ENCODE measurements at places on chromosomes 11 and 22.

GRCh38 chr11:59810911-59811259, 307 bp upstream of the MRPL16 start:
- H3K4me1 ChIP-seq, result peaks cover 18% of the 10 kb centered on the region
- DNase-seq, result no peak
- peak overlapping the region; percentile 97 for H3K4me3 ChIP-seq
- no peaks in the 10 kb centered on the region for H3K27me3 ChIP-seq

- H3K27me3 ChIP-seq, result no peaks in the 10 kb centered on the region
- H3K4me1 ChIP-seq, result no peaks in the 10 kb centered on the region
- H3K27ac ChIP-seq, result no peak overlapping the region
- no peaks in the 10 kb centered on the region for H3K36me3 ChIP-seq
- H3K4me3 ChIP-seq, result no peak overlapping the region
- DNase-seq, result no peak
Observed at GRCh38 chr11:45319077-45319476, 32.9 kb upstream of the SYT13 start.

- peaks cover 39% of the 10 kb centered on the region for H3K4me1 ChIP-seq
- DNase-seq, result peak; percentile 78
- peak overlapping the region; percentile 88 for H3K27ac ChIP-seq
- peaks cover 5% of the 10 kb centered on the region for H3K36me3 ChIP-seq
Observed at GRCh38 chr11:66595245-66595904, 2.4 kb downstream of the CCS start.

DNA sequence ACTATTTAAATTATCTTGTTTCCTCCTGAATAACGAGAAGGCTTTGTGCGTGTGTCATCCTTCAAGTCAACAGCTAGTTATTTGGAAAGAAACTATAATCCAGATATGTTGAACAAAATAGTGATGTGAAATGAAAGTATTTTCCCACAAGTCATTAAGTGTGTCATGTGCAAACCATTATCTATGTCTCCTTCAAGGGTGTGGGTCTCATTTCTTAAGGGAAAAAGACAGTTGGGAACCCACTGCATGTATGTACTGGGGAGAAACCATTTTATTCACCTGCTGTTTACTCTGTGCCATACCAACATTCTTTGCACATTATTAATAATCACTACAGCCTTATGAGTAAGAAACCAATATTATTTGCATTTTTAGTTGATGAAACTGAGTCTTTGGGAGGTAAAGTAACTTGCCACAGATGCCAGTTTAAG, 145.3 kb upstream of the CTSC start:
- no peaks in the 10 kb centered on the region for H3K36me3 ChIP-seq
- peaks cover 28% of the 10 kb centered on the region for H3K4me1 ChIP-seq
- H3K4me3 ChIP-seq, result no peak overlapping the region
- DNase-seq, result no peak
- no peaks in the 10 kb centered on the region for H3K27me3 ChIP-seq

- no peaks in the 10 kb centered on the region for H3K4me1 ChIP-seq
- no peaks in the 10 kb centered on the region for H3K27me3 ChIP-seq
- H3K27ac ChIP-seq, result no peak overlapping the region
- H3K36me3 ChIP-seq, result no peaks in the 10 kb centered on the region
- DNase-seq, result no peak
Observed at GRCh38 chr22:43277091-43277490, 66.1 kb downstream of the SCUBE1 start.

- peaks cover 77% of the 10 kb centered on the region for H3K4me1 ChIP-seq
- no peaks in the 10 kb centered on the region for H3K36me3 ChIP-seq
- no peaks in the 10 kb centered on the region for H3K27me3 ChIP-seq
Observed at GRCh38 chr11:44729713-44730112, 3.0 kb downstream of the TSPAN18 start.

DNA sequence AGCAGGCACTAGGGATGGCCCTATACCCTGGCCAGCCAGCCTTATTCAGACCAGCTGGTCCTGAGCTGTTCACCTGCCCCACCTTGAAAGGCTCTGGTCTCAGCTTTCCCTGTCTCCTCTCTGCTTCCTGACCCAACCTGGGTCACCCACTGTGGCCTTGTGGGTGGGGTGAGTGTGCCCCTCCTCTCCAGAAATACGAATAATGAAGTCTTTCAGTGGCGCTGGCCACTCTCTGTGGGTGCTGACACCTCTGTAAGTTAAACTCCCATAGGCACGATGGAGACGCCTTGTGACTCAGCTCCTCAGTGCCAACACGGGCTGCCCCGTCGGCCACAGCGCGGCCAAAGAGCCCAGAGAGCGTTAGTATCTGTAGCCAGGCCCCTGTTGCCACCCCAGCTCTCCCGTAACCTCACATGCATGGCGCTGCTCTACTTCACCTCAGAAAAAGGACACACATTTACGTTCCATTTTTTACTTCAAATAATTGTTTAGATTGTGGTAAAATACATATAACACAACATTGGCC, 74.6 kb upstream of the SEPTIN5 start:
- no peak for DNase-seq
- no peaks in the 10 kb centered on the region for H3K36me3 ChIP-seq
- H3K27me3 ChIP-seq, result no peaks in the 10 kb centered on the region
- H3K4me3 ChIP-seq, result no peak overlapping the region

DNA sequence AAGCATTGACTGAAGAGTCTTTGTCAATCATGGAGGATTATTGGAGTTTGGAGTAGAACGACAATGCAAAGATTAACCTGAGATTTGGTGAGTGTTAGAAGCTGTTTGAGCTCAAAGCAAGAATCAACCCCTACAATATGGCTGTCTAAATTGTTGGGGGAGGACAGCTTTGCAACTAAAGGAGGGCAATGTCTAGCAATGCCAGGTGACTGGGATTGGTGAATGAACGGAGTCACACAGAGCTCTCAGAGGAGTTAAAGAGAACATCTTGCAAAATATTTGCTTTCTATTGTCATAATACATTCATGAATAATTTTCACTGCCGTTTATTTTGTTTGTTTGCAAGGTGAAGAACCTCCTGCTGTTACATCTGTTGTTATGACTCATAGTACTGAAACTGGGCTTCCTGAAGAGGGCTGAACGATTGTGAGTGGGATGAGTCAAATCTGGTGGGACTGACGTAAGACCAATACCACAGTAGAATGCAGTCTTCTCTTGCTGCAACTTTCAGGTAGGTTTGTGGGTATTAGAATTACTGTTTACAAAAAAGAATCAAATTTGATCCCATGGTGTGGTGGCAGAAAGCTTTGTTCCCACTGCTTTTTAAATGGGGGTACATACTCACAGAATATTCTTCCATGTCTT, 281.9 kb downstream of the CADM1 start:
- no peak overlapping the region for H3K27ac ChIP-seq
- no peak overlapping the region for H3K4me3 ChIP-seq
- H3K4me1 ChIP-seq, result peaks cover 6% of the 10 kb centered on the region
- H3K36me3 ChIP-seq, result no peaks in the 10 kb centered on the region
- DNase-seq, result no peak

DNA sequence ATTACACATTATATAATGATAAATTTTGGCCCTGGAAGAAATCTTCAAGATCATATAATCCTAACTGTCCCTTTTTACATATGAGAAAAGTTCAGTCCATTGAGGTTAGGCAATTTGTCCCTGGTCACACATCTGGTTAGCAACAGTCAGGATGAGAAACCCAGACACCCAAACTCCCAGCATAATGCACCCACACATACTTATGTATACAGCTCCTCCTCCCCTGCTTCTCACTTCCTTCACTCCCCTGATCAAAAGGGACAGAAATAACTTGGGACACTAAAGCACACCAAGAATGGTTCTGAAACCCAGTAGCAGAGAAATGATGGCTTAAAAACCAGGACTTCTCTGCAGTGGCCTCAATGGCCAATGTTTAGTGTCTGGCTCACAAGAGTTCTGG, 11.1 kb downstream of the NUMA1 start:
- no peak for DNase-seq
- peak overlapping the region; percentile 19 for H3K4me3 ChIP-seq
- no peaks in the 10 kb centered on the region for H3K36me3 ChIP-seq
- H3K4me1 ChIP-seq, result peaks cover 63% of the 10 kb centered on the region

DNA sequence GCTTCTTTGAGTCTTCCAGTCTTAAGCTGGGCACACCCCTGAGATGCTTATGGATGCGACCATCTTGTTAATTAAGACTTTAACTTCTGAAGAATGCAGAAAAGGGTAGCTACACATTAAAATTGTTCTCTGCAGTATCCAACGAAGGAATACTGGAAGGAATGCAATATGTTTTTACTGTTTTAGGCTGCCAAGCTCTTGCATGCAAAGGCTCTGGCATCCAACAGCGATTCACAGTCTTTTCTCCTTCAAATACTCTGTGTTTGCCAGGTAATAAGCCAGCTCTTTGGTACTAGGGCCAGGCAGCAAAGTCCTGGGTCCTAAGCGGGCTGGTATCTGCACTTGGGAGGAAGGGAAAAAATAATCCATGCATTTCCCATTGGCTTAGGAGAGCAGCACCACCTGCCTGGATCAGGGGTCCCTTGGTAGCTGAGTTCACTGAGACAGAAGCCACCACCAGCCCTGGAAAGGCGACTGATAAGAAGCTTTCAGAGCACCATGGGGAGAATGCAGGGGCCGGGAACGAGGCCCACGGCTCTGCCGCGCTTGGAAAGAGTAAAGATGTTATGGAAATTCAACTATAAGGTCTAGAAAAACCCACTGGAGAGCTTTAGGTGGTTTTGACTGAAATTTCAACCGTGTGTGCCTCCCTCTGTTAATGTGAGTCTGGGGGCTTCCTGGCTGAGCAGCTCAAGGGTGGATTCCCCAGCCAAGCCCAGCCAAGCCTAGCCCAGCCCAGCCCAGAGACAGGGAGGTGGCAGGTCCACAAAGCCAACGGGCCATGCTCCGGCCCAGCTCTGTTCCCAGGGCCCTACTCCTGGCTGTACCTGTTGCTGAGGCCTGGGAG, 67.0 kb upstream of the CCND1 start:
- no peaks in the 10 kb centered on the region for H3K27me3 ChIP-seq
- H3K4me3 ChIP-seq, result no peak overlapping the region
- H3K4me1 ChIP-seq, result no peaks in the 10 kb centered on the region
- no peak overlapping the region for H3K27ac ChIP-seq

DNA sequence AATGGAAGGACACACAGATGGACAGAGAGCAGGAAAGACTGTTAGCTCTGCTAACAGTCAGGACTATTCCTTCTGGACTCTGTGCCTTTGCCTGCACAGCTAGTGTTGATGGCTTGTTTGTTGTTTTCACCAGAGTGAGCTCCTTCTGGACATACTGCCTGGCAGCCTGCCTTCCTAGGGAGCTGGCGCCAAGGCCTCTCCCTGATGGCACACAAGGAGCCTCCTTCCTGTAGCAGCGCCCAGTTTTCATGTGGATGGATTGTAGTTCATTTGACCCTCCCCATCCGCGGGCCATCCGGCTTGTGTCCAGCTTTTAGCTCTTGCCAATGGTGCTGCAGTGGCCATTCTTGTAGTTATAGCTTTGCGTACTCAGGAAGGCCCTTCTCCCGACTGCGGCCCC, 16.6 kb upstream of the BCR start:
- H3K27ac ChIP-seq, result peak overlapping the region; percentile 69
- no peaks in the 10 kb centered on the region for H3K27me3 ChIP-seq
- peak; percentile 89 for DNase-seq
- no peaks in the 10 kb centered on the region for H3K36me3 ChIP-seq
- H3K4me1 ChIP-seq, result no peaks in the 10 kb centered on the region
- no peak overlapping the region for H3K4me3 ChIP-seq

GRCh38 chr11:198236-198806, 5.4 kb downstream of the SCGB1C1 start:
- H3K4me1 ChIP-seq, result no peaks in the 10 kb centered on the region
- peaks cover 13% of the 10 kb centered on the region for H3K36me3 ChIP-seq
- no peak overlapping the region for H3K27ac ChIP-seq
- no peaks in the 10 kb centered on the region for H3K27me3 ChIP-seq
- peak; percentile 63 for DNase-seq

DNA sequence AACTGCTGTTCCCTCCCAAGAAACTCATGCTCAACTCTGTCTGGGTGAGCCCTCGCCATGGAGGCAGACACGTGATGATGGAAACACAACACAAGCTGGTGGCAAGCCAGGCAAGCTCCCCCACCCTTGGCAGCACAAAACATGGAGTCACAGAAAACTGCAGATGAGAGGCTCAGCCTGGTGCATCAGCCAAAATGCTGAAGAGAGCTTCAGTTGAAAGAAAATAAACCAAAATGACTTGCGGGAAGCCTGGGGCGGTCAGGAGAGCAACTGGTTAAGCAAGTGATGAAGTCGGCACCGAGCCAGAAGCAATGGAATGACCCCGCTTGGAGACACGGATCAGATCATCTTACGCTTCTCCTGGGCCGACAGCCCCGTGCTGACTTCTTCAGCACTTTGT, 68.3 kb downstream of the C11orf58 start:
- H3K27me3 ChIP-seq, result no peaks in the 10 kb centered on the region
- no peaks in the 10 kb centered on the region for H3K4me1 ChIP-seq
- no peak overlapping the region for H3K4me3 ChIP-seq

DNA sequence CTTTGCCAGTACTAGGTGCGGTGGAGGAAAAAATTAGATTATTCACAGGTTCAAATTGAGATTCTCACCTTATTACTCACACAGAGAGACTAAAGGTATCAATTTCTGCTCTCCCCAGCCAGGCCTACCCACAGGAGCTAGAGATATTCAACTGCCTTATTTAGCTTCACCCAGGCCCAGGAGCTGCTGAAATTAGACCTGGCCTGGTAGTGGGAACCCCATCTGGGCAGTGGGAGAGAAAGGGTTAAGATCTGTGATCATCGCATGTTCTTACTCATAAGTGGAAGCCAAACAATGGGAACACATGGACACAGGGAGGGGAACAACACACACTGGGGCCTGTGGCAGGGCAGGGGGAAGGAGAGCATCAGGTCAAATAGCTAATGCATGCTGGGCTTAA, 20.9 kb upstream of the MICAL2 start:
- H3K36me3 ChIP-seq, result no peaks in the 10 kb centered on the region
- H3K27me3 ChIP-seq, result no peaks in the 10 kb centered on the region
- no peak overlapping the region for H3K27ac ChIP-seq
- no peak for DNase-seq

DNA sequence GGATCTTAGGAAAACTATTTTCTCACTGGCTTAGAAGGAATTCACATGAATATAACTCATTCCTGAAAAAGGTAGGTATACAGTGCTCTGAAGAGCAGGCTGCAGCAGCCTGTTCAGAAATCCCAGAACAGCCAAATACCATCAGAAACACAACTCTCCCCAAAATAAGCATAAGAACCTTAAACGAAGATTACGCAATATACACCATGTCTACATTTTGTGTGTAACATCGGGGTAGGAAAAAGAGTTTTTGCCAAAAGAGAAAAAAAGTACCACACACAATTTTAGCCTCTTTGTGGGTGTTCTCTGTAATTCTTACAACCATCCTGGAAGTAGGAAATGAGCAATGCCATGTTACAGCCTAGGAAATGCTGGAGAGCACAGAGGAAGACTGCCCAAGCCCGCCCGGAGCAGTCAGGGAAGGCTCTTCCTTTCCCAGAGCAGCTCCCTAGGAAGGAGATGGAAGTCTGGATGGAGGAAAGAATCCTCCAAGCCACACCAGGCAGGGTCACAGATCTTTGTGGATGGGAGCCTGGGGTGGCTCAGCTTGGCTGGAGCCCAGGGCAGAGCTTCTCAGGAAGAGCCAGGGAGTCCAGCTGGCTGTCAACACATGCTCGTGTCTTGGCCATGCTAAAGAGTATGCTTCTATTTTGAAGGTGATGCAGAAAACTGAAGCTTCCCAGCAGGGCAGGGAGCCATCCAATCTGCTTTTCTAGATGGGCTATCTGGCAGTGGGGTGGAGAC, 49.7 kb upstream of the ARFGAP3 start:
- H3K4me1 ChIP-seq, result no peaks in the 10 kb centered on the region
- H3K4me3 ChIP-seq, result no peak overlapping the region
- H3K36me3 ChIP-seq, result peaks cover 4% of the 10 kb centered on the region

Data from sigmoid colon (tissue), 7 donors.